ENCODE measurements at places on chromosomes 2 and 18.

GRCh38 chr2:105634198-105634597, 110.5 kb upstream of the NCK2 start:
- no peak for DNase-seq

DNA sequence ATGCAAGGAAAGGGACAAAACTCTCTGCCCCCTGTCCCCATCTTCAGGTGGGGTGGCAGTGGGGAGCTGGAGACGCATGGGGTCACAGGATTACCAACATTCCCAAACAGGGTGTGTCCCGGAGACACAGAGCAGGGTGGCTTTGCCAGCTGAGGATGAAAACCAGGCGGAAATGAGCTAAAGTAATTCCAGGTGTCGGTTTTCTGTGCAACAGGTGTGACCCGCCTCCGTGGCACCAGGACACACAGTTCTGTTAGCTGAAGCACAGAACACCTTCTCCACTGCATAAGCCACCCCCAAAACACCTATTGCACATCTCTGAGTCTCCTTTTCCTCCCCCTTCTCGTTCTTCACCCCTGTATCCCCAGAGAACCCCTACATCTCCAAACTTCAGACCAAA, 122.7 kb upstream of the GLI2 start:
- no peak for DNase-seq

GRCh38 chr2:32572737-32573136, 55.1 kb upstream of the TTC27 start:
- no peak for DNase-seq

DNA sequence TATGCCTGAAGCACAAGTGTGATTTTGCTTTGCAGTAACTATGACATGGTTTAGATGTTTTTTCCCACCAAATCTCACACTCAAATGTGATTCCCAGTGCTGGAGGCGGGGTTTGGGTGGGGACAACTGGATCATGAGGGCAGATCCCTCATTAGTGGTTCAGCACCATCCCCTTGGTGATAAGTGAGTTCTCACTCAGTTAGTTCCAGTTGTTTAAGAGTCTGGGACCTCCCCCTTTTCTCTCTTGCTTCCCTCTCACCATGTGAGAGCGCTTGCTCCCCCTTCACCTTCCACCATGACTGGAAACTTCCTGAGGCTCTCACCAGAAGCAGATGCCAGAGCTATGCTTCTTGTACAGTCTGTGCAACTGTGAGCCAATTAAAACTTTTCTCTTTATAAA, 102.9 kb downstream of the NBAS start:
- no peak for DNase-seq

- no peak for DNase-seq
Measured at GRCh38 chr2:45883603-45884000, 232.1 kb downstream of the PRKCE start.

GRCh38 chr18:9681217-9681616, 26.9 kb upstream of the RAB31 start:
- DNase-seq: no peak

- no peak for DNase-seq
Measured at GRCh38 chr2:95240556-95240955, 33.2 kb downstream of the ZNF892 start.

- no peak for DNase-seq
Measured at GRCh38 chr2:121159291-121160071, 125.5 kb downstream of the TFCP2L1 start.

DNA sequence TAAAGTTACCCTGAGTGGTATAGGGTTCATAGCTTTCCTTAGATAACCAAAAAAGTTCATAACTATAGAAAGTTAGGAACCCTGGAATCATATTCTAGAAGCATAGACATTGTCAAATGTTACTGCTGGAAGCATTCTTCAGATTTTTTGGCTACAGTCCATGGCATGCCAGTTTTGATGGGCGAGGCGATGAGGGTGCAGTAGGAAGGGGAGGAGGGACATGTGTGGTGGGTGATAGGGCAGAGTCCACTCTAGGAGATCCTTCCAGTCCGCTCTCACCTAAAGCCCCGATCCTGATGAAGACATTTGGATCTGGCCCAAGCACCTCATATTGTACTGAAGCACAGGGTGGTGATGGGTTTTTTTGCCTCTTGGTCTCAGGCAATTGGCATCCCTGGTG, 91.8 kb downstream of the HRH4 start:
- no peak for DNase-seq
